ENCODE measurements at places on chromosomes 1 and 21.

- DNase-seq, result no peak
Measured at GRCh38 chr1:232274236-232274855, 355.6 kb downstream of the SIPA1L2 start.

DNA sequence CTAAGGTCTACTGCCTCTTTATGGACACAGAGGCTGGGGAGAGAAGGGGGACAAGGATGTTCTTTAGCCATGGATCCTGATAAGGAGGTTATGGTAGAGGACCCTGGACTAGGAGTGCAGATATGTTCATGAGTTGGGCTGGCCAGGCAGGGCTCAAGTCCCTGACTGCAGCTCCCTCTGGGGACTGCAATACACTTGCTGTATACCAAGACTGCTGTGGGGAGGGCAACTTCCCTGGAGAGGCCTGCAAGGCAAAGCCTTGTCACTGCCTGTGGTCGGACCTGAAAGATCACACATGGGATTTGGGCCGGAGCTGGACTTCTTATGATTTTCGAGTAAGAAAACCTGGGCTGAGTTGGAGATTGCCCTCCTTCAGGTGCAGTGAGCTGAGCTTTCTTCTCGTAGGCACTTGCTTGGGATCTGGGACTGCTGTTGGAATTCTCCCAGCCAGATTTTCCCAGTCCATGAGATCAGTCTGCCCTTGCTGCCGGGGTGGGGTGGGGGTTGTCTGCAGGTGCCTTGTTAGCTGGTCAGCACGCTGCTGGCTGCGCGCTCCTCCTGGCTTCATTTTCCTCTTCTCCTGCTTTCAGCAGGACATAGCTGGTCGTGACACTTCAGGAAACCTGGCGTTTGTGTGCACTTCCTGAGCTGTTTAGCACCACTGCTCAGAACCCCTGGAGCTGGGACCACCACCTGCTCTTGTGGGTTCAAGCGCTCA lies 49.0 kb upstream of the KCNJ6 start:
- DNase-seq, result no peak

GRCh38 chr1:193411714-193412113 lies 225.3 kb upstream of the B3GALT2 start:
- DNase-seq, result no peak

GRCh38 chr1:19341201-19342061 lies 29.3 kb downstream of the SLC66A1 start:
- DNase-seq, result peak; percentile 80

DNA sequence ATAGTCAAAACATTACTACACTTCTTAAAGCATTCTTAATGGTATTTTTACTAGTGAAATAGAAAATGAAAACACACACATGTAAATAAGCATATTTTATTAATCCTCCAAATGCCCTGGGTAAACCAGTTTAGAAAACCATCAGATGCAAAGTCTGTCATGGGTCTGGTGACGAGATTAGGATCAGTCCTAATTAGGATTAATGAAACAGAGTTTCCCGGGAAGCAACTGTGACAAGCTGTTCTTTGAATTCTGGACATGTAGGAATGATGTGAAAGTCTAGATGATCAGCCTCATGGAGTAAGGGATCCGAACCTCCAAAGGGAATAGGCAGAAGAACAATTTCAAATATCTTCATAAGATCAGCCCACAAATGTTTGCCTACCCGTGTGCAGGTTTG lies 250.2 kb downstream of the KIF26B start:
- peak; percentile 30 for DNase-seq

- DNase-seq, result no peak
Measured at GRCh38 chr1:245051349-245052221, 103.2 kb upstream of the KIF26B start.

DNA sequence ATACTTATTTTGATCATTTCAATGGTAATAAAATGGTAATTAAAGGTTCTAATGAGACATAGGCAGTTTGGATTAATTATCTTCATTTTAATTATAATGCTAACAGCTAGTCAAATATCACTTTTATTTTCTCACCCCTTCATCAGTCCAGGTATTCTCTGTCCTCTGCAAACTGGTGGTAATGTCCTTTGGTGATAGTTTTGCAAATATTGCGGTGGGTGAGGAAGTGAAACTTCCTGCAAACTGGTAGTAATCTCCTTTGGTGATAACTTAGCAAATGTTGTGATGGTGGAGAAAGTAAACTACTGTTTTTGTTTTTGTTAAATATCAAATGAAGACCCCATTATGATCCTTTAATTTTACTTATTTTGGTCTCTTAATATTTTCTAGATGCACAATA lies 209.0 kb downstream of the AMY1C start:
- DNase-seq, result no peak

DNA sequence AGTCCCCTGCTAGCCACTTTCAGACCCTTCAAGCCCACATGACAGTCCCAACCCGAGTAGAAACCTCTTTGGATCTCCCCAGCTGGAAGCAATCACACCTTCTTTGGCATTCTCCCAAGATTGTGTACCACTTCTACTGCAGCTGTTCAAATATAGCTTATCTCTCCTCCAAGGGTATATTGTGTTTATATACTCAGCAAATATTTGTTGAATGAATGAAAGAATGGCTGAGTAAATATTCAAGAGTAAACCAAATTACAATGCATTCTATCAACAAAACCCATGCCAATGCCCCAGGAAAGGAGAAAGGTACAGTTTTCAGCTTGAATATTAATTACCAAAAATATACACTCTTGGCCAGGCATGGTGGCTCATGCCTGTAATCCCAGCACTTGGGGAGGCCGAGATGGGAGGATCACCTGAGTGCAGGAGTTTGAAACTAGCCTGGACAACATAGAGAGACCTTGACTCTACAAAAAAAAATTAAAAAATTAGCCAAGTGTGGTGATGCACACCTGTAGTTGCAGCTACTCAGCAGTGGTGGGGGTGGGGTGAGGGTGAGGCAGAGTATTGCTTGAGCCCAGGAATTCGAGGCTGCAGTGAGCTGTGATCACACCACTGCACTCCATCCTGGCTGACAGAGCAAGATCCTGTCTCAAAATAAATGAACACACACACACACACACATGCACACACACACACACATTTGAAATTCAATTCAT lies 68.5 kb downstream of the NIBAN1 start:
- no peak for DNase-seq

- no peak for DNase-seq
Measured at GRCh38 chr1:75092141-75092540, 42.0 kb upstream of the LHX8 start.

DNA sequence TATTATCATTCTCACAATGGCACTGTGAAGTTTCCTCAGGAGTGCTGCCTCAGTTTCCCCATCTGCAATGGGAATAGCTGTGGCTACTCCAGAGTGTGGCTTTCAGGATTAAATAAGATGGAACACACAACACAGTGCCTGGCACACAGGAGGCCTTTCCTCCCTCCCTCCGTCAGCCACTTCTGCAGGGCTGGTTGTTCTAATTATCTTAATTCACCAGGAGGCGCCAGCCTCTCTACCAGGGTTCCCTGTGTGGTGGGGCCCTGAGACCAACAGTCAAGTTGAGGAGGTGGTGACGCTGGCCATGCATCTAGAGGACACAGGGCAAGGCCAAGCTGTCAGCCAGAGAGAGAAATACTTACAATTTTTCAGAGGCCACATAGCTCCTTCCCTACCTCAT lies 6.3 kb upstream of the FOXO6 start:
- no peak for DNase-seq

- DNase-seq, result no peak
Measured at GRCh38 chr21:44822484-44823178, 4.8 kb upstream of the SUMO3 start.

DNA sequence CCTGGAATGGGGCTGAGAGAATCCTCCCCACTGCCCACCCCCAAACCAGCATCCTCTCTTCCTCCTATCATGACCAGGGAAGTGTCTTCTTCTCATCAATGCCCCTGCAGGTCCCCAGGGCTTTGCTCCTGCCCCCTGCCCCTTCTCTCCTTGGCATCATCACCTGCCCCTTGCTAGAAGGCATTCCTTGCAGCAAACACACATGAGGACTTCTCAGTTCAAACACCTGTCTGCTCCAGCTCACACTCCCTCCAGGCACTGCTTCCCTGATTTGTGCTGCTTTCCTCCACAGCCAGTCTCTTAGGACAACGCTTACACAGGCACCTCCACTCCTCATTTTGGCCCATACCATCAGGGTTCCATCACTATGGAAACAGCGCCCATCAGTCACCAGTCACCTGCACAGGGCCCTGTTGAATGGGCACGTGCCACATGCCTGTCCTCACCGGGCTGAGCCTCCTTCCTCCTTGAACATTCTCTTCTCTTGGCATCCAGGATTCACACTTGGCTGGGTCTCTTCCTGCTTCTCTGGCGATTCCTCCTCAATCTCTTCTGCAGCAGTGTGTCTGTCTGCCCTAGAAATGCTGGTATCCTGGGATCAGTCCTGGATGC lies 81.9 kb upstream of the EDN2 start:
- DNase-seq, result no peak

DNA sequence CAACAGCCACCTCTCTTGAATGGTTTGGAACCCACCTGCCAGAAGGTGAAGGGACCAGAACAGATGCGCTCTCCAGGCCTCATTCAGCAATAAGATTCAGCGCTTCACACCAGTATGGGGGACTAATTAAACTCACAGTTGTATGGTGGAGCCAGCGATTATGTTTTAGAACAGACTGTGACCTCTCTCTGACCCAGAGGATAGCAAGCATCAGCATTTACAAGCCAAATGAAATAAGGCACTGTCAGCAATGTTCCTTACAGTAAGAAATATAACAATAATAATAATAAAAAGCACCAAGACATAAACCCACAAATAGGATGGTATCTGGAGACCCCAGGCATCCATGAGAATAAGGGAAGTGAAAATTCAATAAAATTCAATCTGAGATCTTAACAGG lies 6.9 kb upstream of the CDC42BPA start:
- DNase-seq, result no peak

GRCh38 chr1:27884006-27884954 lies 11.9 kb downstream of the THEMIS2 start:
- DNase-seq, result no peak

DNA sequence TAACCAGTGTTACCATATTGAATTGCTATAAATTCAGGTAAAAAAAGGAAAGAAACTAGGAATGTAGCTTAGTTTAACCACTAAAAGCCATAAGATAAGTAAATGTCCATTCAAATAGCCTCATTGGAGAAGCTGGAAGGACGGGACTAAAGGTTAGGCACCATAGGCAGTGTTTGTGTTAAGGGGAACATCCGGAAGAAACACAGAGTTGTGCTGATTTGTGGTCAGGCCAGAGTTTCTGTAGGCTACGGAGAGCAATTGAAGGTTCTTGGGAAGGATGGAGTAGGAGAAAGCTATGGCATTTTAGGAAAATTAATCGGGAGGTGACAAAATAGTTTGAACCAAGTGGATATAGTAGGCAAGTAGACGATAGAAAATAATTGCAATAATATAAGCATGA lies 1.3 kb upstream of the KCNJ10 start:
- no peak for DNase-seq

GRCh38 chr1:193417945-193418744 lies 231.7 kb upstream of the B3GALT2 start:
- no peak for DNase-seq

- DNase-seq, result no peak
Measured at GRCh38 chr1:76508871-76509270, 358.4 kb upstream of the ST6GALNAC5 start.

DNA sequence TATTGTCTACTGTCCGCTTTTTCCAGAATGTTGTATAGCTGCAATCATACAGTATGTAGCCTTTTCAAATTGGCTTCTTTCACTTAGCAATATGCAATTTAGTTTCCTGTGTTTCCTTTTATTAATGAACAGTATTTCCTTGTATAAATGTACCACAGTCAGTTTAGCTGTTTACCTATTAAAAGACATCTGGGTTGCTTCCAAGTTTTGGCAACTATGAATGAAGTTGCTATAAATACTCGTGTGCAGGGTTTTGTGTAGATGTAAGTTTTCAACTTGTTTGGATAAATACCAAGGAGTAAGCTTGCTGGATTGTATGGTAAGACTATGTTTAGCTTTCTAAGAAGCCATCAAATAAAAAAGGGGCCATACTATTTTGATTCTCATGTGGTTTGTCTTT lies 24.4 kb upstream of the KCNJ6 start:
- no peak for DNase-seq

DNA sequence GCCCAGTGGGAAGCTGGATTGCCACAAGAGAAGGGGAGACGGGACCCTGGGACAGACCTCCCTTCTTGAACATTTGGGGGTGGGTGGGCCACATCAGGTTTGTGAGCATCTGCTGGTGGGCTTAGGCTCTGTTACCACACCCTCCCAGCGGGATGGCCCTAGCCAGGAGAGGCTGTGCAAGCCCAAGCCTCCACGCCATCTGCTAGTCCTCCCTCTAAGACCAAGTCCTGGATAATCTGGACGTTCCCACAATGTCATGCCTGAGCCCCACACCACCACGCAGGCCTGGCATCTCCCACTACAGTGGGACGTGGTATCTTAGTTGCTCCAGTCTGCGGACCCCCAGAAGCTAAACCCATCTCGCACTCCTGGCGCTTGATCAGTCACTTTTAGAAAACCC lies 3.7 kb upstream of the IBA57 start:
- peak; percentile 89 for DNase-seq

- no peak for DNase-seq
Measured at GRCh38 chr21:33411949-33412430, 8.8 kb downstream of the IFNGR2 start.

- DNase-seq, result no peak
Measured at GRCh38 chr1:39409055-39409816, 82.2 kb upstream of the BMP8A start.

DNA sequence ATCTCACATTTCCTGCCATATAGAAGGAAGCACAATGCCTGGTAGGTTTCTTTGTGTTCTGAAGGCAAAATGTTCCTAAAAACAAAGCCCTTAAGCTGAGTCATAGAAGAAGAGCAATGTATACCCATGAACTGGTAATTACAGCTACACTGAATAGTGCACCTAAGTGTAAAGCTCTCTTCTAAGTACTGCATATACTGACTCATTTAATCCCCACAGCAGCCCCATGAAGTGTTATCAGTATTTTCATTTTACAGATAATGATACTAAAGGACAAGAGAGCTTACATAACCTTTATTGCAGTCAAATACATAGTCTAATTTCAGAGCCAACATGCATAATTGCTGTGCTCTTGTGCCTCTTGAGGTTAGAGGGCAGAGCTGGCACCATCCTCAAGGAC lies 239.9 kb downstream of the DPYD start:
- DNase-seq, result no peak

DNA sequence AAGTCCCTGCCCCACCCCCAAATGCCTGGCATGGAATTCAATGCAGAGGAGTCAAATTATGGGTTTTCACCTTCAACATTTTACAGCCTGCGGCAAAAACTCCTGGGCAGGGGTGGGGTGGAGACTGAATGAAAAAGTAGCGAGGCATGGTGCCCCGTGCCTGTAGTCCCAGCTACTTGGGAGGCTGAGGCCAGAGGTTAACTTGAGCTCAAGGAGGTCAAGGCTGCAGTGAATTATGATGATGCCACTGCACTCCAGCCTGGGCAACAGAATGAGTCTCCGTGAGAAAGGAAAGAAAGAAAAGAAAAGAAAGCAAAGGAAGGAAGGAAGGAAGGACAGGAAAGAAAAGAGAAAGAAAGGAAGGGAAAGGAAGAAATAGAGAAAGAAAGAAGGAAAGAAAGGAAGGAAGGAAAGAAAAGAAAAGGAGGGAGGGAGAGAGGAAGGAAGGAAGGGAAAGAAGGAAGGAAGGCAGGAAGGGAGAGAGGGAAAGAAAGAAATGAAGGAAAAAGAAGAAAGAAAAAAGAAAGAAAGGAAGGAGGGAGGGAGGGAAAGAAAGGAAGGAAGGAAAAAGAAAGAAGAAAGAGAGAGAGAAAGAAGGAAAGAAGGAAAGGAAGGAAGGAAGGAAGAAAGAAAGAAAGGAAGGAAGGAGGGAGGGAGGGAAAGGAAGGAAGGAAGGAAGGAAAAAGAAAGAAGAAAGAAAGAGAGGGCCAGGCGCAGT lies 11.1 kb downstream of the LEMD1 start:
- no peak for DNase-seq
